GM12878 (cell line): ENCODE measurements at places on chromosomes 1 and 21.

GRCh38 chr21:44375281-44375651, 21.8 kb downstream of the TRPM2 start:
- DNase-seq, result no peak

DNA sequence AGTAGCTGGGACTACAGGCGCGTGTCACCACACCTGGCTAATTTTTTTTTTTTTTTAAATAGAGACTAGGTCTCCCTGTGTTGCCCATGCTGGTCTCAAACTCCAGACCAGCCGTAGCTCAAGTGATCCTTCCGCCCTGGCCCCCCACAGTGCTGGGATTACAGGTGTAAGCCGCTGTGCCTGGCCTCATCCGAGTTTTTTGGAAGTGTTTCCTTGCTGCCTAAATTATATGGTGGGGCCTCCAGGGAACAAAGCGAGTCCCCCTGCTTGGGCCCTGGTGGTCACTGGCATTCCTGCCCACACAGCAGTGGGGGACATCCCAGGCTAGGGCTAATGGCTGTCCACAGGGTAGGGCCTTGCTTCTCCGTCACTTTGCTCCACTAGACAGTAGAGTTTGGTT, 143.8 kb downstream of the PCBP3 start:
- no peak for DNase-seq

- no peak for DNase-seq
Measured at GRCh38 chr1:201692555-201693394, 136.2 kb upstream of the IPO9 start.

DNA sequence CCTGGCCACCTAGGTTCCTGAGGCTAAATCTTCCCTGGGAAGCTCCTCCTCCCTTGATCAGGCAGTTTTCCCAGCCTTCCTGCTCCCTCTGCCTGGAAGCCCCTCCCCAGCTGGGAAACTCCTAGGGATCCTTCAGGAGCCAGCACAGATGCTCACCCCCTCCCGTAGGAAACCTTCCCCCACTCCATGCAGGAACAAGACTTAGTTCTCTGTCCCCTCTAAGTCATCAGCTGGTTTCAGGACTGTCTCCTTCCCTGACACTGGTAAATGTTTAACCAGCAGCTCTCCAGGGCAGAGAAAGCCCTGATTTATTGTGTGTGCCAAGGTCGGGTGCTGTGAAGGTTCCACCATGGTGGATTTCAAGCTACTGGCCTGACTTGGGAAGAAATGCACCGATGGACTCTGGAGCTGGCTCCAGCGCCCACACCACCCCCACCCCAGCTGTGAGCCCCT, 25.0 kb downstream of the TTC39A start:
- no peak for DNase-seq

DNA sequence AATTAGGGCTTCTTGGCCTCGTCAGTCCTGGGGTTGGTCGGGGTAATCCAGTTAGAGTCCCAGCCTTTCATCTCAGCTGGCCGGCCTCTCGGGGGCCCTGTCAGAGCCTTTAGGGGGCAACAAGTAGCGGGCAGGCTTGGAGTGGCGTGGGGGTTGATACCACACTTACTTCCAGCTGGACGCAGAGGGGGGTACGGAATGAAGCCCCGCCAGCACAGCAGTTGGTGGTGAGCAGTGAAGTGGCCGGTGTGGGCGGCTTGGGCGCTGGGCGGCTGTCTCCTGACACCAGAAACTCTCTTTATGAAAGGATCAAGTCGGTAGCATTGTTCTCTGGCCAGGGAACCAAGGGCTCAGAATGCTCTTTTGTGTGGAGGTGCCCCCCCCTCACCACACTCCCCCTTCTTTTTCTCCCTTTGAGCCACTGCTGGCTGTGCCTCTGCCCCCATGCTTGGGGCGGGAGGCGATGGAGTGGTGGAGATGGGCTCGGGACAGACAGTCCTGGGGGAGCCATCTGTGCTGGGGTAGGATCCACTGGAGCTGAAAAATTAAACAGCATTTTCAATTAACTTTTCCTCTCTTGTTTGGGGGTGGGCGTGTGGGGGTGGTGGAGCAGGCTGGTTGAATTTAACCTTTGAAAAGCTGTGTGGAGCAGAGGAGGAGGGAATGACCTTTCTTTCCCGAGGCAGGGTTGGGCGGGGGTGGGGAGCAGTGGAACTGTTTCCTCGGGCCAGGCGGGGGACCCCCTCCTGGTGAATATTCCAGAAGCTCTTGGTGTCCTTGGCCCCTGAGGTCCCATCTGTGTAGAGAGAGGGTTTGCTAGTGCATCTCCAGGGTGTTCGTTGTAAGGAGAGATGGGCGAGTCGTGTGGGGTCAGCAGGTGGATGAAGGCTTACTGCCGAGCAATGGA, 102.7 kb downstream of the RNF220 start:
- DNase-seq, result no peak
